ENCODE measurements at places on chromosomes 3 and 15.

DNA sequence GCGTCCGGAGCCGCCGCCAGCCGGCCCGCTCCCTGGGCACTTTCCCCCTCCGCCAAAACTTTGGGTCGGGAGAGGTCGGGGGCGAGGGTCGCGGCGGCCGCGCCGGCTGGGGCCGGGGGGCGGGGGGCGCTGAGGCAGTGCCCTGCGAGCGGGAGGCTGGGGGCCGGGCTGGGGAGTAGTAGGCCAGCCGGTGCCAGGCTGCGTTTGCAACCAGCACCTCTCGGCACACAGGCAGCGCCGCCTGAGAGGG lies 452 bp downstream of the BBX start:
- DNase-seq, result peak; percentile 46

GRCh38 chr15:35448294-35448693 lies 97.7 kb downstream of the DPH6 start:
- DNase-seq, result no peak

GRCh38 chr15:42010434-42010833 lies 10.4 kb downstream of the PLA2G4E start:
- DNase-seq, result no peak

- DNase-seq, result no peak
These were observed 64.0 kb downstream of the DPH6 start for GRCh38 chr15:35481992-35482391.

GRCh38 chr3:43581343-43581742 lies 40.5 kb downstream of the ANO10 start:
- no peak for DNase-seq

DNA sequence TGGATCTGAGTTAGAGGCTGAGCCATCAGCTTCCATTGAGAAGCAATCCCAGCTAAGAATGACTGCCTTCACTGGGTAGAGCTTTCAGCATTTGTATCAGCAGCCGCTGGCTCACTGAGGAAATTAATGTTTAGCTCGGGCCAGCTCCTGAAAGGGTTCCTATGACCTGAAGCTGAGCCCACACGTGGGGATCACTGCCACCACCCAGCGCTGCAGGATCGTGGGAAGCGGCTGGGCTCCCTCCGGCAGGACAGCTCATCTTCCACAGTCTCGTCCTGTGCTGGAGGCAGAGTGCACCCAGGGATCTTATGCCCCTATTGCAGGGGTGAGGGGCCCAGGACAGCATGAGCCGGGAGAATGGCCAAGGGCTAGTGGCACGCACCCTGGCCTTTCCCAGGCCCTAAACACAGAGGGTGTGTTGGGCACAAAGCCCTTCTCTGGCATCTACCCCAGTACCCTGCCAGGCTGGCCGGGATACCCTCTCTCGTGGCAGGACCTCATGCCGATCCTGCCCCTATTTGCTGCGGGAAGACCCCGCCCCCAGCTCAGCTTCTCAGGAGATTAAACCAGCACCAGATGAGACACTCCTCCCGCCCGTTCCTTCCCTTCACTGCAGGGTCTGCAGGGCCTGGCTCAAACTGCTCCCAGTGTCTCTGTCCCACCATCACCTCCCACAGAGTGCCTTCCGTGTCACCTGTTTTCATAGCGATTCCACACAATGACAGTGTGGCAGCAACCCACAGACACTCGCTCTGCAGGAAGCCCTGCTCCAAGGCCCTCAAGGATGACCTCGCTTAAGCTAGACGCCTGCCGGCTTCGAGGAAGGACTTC lies 28.5 kb downstream of the KLHL25 start:
- DNase-seq, result no peak

- DNase-seq, result no peak
These were observed 40.0 kb downstream of the NME9 start for GRCh38 chr3:138289701-138290100.

- DNase-seq, result no peak
These were observed 101.3 kb downstream of the SENP2 start for GRCh38 chr3:185687271-185687878.

GRCh38 chr3:58411036-58411435 lies 22.6 kb downstream of the PDHB start:
- DNase-seq, result no peak

GRCh38 chr3:32616267-32616962 lies 45.8 kb upstream of the DYNC1LI1 start:
- no peak for DNase-seq

DNA sequence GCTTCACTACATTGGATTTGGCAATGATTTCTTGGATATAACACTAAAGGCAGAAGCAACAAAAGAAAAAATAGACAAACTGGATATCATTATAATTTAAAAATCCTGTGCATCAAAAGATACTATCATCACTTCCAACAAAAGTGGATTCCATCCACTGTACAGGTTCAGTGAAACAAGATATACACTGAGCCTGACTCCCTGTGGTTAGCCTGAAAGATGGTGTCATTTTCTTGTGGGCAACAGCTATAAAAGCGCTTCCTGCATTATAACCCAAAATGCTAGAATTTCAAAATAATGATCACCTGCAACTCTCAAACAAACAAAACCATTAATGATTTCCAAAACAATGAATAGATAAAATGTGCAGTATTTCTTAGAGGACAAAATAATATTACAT lies 39.6 kb upstream of the TBC1D23 start:
- no peak for DNase-seq

- no peak for DNase-seq
These were observed 57.6 kb upstream of the APEH start for GRCh38 chr3:49616491-49616941.
